ENCODE measurements at places on chromosomes 4 and X.

GRCh38 chr4:52377563-52377962 lies 281.5 kb downstream of the USP46 start:
- no peak for DNase-seq

GRCh38 chr4:763922-764321 lies 58.3 kb downstream of the PCGF3 start:
- DNase-seq: no peak

- no peak for DNase-seq
Observed at GRCh38 chrX:48489892-48490291, 13.9 kb downstream of the FTSJ1 start.

GRCh38 chr4:189804894-189805293 lies 135.8 kb upstream of the FRG1 start:
- DNase-seq: no peak

DNA sequence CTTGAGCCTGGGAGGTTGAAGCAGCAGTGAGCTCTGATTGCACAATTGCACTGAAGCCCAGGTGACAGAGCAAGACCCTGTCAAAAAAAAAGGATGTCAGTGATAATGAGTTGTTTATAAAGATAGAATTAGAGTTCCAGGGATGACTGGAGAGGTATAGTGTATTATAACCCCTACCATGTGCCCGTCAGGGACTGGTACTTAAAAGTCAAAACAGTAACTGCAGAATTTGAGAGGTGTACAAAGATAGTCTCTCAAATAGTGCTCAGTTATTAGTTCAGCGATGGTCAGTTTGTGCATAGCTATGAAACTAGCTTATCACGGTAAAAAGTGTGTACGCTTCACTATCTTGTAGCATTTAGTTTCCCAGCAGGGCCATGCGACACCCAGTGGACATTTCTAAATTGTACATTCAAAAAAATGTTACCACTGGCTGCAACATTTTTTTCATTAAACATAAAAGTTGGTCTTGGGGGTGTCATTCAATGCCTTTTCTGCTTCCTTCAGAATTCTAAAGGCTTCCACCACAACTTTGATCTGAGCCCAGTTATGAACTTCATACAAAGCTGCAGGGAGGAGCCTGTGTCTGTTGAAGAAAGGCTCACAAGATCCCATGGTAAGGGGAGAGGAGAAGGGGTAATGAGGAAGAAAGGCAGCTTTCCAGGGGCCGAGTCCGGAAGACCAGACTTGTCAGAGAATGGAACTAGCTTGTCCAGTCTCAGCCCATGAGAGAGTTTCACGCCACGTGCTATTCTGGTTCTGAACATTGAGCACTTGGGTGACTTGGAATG lies 9.2 kb upstream of the GYG2 start:
- DNase-seq: no peak

DNA sequence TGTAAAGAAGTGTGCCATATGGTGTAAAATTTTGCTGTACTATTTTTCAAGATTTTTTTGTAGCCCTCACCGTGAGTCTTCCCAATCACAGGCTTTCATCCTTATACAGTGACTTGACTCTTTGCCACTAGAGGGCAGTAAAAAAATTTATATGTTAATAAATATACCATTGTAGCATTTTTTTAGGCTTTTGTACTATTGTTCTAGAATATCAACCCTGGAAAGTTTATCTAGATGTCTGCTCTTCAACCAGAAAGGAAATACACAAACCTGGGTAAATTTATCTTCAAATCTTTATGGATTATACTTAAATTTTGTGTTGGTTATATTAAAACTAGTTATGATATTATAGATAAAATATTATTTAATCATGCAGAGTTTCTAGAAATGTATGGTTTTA lies 235.3 kb downstream of the TENM3 start:
- no peak for DNase-seq

GRCh38 chrX:24002167-24002566 lies 24.8 kb downstream of the KLHL15 start:
- no peak for DNase-seq

GRCh38 chrX:154436983-154437752 lies at the start of gene GDI1:
TSS of gene GDI1 (plus strand) at chrX:154437154. CDS start at chrX:154437255, 101 bp downstream.
- DNase-seq: no peak

DNA sequence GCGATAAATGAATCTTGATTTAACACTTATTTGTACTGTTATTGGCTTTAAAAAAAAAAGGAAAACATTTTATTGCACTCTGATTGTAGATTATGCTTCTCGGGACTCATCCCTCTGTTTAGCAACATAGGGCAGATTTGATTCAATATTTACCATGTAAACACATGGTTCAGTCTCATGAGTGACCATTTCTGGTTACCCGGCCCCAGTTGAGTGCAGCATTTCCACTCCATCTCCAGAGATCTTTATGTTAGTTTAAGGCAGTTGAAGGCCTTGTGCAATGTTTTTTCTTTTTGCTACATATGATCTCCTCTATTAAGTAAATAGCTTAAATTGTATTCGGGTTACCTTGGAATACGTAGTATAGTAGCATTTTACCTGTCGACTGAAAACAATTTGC lies 143.3 kb upstream of the RPS6KA3 start:
- no peak for DNase-seq

GRCh38 chr4:144547678-144548298 lies 98.2 kb upstream of the HHIP start:
- no peak for DNase-seq

- DNase-seq: no peak
Observed at GRCh38 chrX:111283446-111283845, 13.2 kb upstream of the CAPN6 start.

DNA sequence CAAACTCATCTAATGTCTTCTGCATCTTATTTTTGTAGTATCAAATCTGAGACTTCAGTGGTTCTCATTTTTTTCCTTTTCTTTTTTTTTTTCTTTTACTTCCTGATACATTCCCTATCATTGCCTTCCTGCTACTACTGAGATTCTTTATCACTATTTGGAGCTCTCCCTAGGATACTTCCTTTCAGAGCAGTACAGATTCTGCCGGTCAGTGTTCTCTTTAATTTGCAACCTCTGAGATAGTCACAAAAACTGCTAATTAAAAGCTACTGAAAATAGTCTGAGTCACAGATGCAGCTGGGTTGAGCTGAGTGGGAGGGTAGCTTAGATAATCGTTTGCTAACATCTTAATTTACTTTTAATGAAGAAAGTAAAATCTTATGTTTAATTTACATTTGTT lies 1279.7 kb downstream of the ARAP2 start:
- DNase-seq: no peak

- DNase-seq: no peak
Observed at GRCh38 chrX:71378732-71379131, 12.6 kb downstream of the TAF1 start.

- DNase-seq: no peak
Observed at GRCh38 chrX:24242649-24243175, 71.2 kb downstream of the SUPT20HL2 start.

GRCh38 chrX:39854772-39855747 lies 242.7 kb downstream of the BCOR start:
- peak; percentile 50 for DNase-seq

DNA sequence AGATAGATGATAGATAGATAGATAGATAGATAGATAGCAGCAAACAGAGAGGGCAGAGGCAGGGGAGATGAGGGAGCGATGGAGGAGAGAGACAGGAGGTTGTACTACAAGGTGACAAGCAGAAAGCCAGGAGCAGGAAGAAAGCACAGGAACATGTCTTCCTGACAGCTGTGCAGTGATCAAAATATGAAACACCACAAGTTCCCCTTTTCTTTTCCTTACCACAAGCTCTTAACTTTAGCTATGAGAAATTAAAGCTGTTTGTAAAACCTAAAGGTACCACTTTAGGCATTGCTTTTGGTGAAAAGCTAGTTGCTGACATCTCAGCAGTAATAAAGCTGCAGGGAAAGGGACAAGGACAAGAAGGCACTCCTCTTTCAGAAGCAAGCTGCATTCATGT lies 9.1 kb upstream of the MAGED4B start:
- DNase-seq: no peak

DNA sequence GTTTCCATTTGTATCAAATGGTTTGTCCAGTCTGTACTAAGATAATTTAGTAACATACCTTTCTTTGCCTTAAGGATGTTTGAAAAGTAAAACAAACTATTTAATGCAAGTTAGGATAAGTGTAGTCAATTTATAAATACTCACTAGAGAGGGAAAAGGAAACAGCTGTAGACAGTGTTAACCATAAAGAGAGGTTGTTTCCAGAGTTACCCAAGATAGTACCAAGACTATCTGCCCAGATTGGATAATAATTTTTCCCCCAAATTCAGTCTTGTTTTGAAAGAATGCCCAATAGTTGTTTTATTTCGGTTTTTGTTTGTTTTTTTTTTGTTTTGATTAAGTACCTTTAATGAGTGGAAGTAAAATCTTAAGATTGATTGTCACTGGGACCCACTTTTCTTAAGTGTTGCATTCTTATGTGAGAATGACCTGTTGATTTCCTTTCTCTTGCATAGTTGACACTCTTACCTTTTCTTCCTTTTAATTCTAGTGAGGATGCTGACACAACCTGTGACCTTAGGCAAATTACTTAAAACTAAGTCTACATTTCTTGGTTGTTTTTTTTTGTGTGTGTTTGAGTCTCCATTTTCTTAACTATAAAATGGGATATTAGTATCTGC lies 12.8 kb downstream of the AFF1 start:
- DNase-seq: no peak

DNA sequence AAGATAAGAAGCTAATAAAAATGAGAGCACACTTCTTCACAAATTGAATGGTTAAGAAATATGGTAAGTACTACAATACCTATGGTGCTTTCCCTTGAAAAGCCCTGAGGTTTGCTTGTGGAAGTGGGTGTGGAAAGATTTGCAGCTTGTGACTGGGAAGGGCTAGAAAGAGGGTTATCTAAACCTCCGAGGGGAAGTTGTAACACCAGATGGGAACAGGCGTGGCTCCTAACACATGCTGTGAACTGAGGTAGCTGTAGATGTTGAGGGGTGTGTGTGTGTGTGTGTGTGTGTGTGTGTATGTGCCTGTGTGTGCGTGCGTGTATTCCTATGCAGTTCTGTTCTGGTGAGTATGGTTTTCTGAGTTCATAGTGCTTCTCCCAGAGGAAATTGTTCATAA lies 21.5 kb downstream of the FRMPD4 start:
- no peak for DNase-seq

GRCh38 chrX:66717926-66718325 lies 79.0 kb upstream of the EDA2R start:
- DNase-seq: no peak

GRCh38 chr4:183773790-183774189 lies 114.7 kb downstream of the TRAPPC11 start:
- DNase-seq: no peak

DNA sequence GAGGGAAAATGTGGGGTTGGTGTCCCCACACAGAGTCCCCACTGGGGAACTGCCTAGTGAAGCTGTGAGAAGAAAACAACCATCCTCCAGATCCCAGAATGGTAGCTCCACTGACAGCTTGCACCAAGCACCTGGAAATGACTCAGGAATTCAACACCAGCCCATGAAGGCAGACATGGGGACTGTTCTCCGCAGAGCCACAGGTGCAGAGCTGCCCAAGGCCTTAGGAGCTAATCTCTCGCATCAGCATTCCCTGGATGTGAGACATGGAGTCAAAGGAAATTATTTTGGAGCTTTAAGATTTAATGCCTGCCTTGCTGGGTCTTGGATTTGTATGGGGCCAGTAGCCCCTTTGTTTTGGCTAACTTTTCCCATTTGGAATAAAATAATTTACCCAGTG lies 367.9 kb downstream of the FAM133A start:
- no peak for DNase-seq

GRCh38 chrX:68939868-68940267 lies 111.0 kb downstream of the EFNB1 start:
- no peak for DNase-seq

- no peak for DNase-seq
Observed at GRCh38 chrX:11728556-11728955, 29.5 kb upstream of the MSL3 start.

GRCh38 chrX:151153086-151153485 lies 23.3 kb upstream of the GPR50 start:
- no peak for DNase-seq

DNA sequence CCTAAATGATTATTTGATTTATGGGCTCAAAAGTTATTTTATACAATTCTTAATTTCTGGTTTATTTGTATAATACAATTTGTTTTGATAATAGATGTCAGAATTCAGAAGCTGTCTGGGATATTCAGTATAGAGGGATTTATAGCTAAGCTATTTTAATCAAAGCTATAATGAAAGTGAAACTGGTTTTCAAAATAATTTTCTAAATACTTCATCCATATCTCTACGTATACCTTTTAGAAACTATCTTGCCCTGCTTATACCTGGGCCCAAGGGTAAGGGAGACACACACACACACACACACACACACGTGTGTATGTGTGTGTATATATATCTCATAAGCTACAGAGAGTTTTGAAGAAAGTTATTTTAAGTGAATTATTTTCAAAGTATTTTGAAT lies 2.9 kb downstream of the TMEM131L start:
- DNase-seq: no peak

GRCh38 chr4:141132709-141133145 lies 542 bp downstream of the RNF150 start:
- no peak for DNase-seq

DNA sequence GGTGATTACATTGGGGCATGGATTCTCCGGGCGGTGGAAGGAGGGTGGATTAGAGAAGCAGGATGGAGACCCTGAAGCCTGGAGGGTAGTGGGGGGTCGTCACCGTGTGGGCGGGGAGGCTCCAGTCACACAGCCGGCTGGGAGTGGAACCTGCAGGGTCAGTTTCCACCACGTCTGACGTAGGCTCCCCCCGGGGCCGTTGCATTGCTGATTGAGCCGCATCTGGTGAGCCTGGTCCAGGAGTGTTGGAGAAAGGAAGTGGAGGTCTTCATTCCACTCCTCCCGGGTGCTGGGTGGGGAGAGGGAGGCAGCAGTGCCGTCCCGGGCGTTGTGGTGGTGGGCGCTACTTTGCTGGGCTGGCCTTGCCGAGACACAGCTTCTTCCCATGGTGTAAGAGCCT lies 28.1 kb downstream of the TBC1D14 start:
- no peak for DNase-seq

- DNase-seq: no peak
Observed at GRCh38 chrX:38669428-38669827, 108.1 kb downstream of the TSPAN7 start.

DNA sequence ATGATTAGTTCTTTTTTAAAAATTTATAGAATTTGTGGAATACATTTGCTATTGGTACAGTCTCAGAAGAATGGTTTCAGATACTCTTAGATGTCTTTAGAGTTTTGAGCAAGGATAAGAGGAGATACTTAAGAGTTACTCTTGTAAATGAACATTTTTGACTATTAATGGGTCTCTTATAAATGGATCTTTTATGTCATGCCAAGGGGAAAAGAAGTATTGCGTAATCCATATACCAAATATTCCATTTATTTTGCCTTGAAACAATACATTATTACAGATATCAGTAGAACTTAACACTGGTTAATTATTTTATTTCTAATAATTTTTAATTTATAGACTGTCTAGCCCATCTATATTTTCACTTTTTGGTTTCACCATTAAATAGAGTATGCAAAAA lies 17.2 kb upstream of the DCAF4L1 start:
- DNase-seq: no peak

DNA sequence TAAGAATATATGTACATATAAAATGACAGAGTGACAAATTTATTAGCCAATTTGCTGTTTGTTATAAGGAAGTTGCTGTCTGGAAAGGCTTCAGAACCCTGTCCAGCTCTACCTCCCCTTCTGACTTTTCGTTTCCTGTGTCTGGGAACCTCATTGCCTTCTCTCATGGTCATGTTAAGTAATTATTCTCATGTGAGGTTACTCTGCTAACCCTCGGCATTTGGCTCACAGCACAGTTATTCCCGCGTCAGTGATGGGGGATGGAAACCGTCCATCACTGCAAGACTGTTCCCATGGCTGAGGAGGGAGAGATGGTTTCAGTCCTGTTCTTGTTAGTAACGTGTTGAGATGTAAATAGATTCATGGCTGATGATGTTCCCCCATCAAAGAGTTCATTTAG lies 11.9 kb downstream of the EDNRA start:
- DNase-seq: no peak

All from stimulated activated CD8-positive, alpha-beta memory T cell treated with anti-CD3 and anti-CD28 coated beads, Interleukin-2, amount 100 ng/mL, for 1 hour (primary cell).